ENCODE measurements at places on chromosomes 7 and 10. TPM values are rescaled to one million over a fixed set of nuclear protein-coding genes. Genes with fewer than 3 reads are reported as not detected.

DNA sequence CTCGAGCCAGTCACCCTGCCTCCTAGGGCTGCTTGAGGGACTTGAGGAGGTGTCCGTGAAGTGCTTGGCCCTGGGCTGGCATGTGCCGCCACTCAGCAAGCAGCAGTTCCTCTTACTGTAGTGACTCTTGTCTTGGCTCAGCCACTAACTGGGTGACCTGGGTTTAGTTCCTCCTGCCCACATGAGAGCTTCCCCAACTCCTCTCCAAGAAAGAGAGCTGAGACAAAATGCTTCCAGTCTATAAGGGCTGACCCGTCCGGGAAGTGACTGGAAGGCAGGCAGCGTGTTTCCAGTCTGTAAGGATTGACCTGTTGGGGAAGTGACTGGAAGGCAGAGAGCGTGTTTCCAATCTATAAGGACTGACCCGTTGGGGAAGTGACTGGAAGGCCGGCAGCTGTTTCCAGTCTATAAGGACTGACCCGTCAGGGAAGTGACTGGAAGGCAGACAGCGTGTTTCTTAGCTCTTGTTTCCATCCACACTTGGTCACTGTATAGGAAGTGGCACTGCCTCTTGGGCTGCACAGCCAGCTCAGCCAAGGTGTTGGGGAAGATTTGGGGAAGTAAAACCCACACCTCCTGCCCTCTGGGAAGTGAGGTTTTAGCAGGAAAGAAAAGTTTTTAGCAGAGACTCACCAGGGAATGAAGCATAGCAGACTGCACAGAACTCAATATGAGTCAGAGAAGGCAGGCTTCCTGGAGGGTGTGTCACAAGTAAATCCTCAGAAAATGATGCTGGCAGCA is 53.3 kb upstream of the PPIF start:
- no peak for DNase-seq
- no peaks in the 10 kb centered on the region for H3K27me3 ChIP-seq
- no peak overlapping the region for H3K4me3 ChIP-seq
- H3K36me3 ChIP-seq, result peaks cover 18% of the 10 kb centered on the region
- peak overlapping the region; percentile 80 for H3K27ac ChIP-seq

DNA sequence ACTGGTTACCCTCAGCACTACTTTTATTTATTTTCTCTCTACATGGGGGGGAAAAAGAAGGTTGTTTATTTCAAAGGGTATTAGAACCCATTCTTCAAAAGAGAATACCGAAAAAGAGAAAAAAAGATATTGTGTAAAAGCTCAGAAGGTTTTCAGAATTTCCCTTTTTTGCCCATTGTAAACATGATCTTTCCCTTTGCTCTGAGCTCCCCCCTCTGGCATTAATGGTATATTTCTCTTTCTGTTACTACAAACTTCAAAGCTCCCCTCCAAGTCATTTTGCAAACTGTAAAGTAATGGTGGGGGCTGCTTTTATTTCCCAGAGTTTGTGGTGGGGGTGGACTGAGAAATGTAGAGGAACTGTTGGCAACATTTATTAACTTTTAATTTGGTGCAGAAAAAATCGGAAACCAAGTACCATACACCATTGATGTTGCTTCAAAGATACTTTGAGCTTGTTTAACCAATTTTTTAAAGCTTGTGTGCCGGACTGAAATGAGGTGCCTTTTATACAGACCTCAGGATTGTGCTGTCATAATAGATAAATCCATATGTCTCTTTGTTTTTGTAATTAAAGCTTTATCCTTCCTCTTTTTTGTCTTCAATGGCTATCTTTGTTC is 181.5 kb downstream of the EXOC4 start:
- H3K4me1 ChIP-seq, result no peaks in the 10 kb centered on the region
- H3K36me3 ChIP-seq, result no peaks in the 10 kb centered on the region
- H3K27ac ChIP-seq, result no peak overlapping the region
- DNase-seq, result peak; percentile 15
- no peak overlapping the region for H3K4me3 ChIP-seq

- H3K36me3 ChIP-seq, result no peaks in the 10 kb centered on the region
- H3K27me3 ChIP-seq, result no peaks in the 10 kb centered on the region
- H3K27ac ChIP-seq, result no peak overlapping the region
- no peak for DNase-seq
- no peak overlapping the region for H3K4me3 ChIP-seq
- no peaks in the 10 kb centered on the region for H3K4me1 ChIP-seq
These were observed 62.4 kb upstream of the SORCS3 start for GRCh38 chr10:104578671-104579070.

DNA sequence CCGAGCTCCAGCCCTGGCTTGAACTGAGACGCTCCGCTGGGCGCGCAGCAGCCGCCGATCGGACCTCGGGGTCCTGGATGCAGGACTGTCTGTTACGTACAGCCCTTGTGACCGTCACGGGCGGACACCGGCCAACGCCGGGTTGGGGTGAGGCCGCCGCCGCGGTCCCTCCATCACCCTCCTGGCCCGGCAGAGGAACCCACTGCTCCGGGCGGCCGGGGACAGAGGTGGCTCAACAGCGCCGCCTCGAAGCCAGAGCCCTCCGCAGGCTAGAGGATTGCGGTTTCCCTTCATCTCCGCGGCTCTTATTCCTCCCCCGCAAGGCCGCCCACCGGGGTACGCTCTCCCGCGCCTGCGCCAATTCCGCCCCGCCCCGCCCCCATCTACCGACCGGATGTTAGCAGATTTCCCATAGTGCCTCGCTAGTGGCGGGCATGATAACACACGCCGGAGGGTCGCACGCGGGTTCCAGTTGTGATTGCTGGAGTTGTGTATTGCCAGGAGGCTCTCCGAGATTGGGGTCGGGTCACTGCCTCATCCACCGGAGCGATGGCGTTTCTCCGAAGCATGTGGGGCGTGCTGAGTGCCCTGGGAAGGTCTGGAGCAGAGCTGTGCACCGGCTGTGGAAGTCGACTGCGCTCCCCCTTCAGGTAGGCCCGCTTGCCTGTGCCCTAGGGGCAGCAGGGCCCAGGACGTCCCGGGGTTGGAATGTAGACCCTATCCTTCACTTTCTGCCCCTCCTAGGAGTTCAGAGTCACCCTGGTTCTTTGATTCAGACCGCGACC is at the start of gene TFAM:
Gene TFAM, plus strand, starts transcription at position 412 of the 785 bp plus-strand sequence. Its CDS starts 138 bp downstream, at position 550.
- peaks cover 2% of the 10 kb centered on the region for H3K27me3 ChIP-seq
- peaks cover 23% of the 10 kb centered on the region for H3K36me3 ChIP-seq
- peak within 1 kb of the TSS; percentile 96 for H3K27ac ChIP-seq
- H3K4me1 ChIP-seq, result peaks cover 43% of the 10 kb centered on the region
- H3K4me3 ChIP-seq, result peak within 1 kb of the TSS; percentile 99

- no peak for DNase-seq
- no peak overlapping the region for H3K4me3 ChIP-seq
- peaks cover 2% of the 10 kb centered on the region for H3K27me3 ChIP-seq
These were observed 73.5 kb upstream of the CDK6 start for GRCh38 chr7:92909686-92910475.

GRCh38 chr7:83610649-83611304 is 38.2 kb downstream of the SEMA3E start:
- no peak for DNase-seq
- no peak overlapping the region for H3K27ac ChIP-seq
- no peaks in the 10 kb centered on the region for H3K36me3 ChIP-seq
- H3K4me1 ChIP-seq, result no peaks in the 10 kb centered on the region
- H3K4me3 ChIP-seq, result no peak overlapping the region

GRCh38 chr7:127541548-127541947 is 43.8 kb downstream of the GCC1 start:
- H3K4me1 ChIP-seq, result peaks cover 3% of the 10 kb centered on the region
- H3K36me3 ChIP-seq, result no peaks in the 10 kb centered on the region
- no peak overlapping the region for H3K27ac ChIP-seq
- peaks cover 23% of the 10 kb centered on the region for H3K27me3 ChIP-seq

DNA sequence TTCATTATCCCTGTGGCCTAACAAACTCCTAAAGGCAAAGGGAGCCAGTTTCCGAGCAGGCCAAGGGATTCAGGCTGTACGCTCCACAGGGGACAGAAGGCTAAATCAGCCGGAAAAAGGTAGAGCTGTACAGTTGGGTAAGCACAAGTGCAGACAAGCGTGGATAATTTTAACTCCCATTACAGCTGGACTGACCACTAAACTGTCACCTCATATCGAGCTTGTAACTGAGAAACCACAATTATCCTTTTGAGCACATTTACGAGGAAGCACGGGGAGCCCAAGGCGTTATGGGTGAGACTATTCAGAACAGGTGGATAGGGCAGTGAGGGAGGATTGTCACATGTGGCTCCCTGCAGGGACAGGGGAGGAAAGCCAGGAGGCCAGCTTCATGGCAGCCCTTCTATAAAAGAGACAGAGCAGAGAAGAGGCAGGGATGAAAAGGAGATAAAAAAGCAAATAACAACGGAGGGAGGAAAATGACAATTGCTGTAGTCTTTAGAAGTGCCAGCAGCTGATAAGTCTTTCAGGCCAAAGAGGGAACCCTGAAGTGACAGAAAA is 288.0 kb downstream of the FGFR2 start:
- no peak for DNase-seq
- H3K27me3 ChIP-seq, result no peaks in the 10 kb centered on the region
- no peaks in the 10 kb centered on the region for H3K4me1 ChIP-seq
- H3K4me3 ChIP-seq, result no peak overlapping the region

- H3K36me3 ChIP-seq, result no peaks in the 10 kb centered on the region
- H3K27me3 ChIP-seq, result peaks cover 3% of the 10 kb centered on the region
- no peak overlapping the region for H3K4me3 ChIP-seq
- no peaks in the 10 kb centered on the region for H3K4me1 ChIP-seq
- H3K27ac ChIP-seq, result no peak overlapping the region
These were observed 7.7 kb upstream of the OPALIN start for GRCh38 chr10:96366508-96366907.

DNA sequence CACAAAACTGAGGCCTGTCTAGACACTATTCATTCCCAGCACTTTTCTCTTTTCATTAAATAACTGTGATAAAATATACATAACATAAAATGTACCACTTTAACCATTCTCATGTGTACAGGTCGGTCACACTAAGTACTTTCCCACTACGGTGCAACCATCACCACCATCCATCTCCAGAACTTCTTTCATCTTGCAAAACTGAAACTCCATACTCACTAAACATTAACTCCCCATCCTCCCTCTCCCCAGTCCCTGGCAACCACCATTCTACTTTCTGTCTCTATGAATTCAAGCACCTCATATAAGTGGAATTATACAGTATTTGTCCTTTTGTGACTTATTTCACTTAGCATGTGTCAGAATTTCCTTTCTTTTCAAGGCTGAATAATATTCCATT is 53.0 kb downstream of the ARHGAP12 start:
- DNase-seq, result no peak
- H3K27me3 ChIP-seq, result no peaks in the 10 kb centered on the region
- H3K36me3 ChIP-seq, result peaks cover 6% of the 10 kb centered on the region
- H3K27ac ChIP-seq, result no peak overlapping the region

GRCh38 chr7:117835016-117835664 is 38.1 kb downstream of the CTTNBP2 start:
- no peaks in the 10 kb centered on the region for H3K4me1 ChIP-seq
- no peak overlapping the region for H3K27ac ChIP-seq
- no peaks in the 10 kb centered on the region for H3K27me3 ChIP-seq
- H3K36me3 ChIP-seq, result no peaks in the 10 kb centered on the region
- no peak for DNase-seq

Gene LRRD1
- not detected for total RNA-seq

Gene EVX1
- total RNA-seq, result not detected

Gene MMRN2
- not detected for total RNA-seq

Gene NPC1L1
- total RNA-seq, result not detected

Gene TMEM176B
- total RNA-seq, result not detected

Gene TMEM196
- total RNA-seq, result not detected
